Activated CD8-positive, alpha-beta memory T cell treated with anti-CD3 and anti-CD28 coated beads for 24 hours (primary cell): ENCODE measurements at places on chromosomes 7 and 10.

- DNase-seq, result no peak
These were observed 130.9 kb downstream of the C10orf105 start for GRCh38 chr10:71588685-71589084.

- DNase-seq, result no peak
These were observed 159.4 kb upstream of the AHR start for GRCh38 chr7:17139081-17139480.

DNA sequence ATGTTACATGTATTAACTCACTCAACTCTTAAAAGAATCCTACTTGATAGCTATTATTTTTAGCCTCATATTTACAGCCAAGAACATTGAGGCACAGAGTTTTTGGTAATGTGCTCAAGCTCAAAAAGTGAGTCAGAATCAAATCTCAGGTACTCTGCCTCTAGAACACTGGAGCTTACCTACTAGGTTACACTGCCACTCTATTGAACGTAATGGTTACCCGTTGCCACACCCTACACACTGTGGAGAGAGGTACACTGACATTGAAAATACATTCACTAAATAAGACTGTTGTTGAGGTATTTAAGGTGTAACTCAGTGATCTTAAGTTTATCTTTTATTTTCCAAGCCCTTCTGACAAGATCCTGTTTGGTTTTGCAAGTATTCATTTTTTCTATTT, 17.9 kb downstream of the SLC26A3 start:
- DNase-seq, result no peak

DNA sequence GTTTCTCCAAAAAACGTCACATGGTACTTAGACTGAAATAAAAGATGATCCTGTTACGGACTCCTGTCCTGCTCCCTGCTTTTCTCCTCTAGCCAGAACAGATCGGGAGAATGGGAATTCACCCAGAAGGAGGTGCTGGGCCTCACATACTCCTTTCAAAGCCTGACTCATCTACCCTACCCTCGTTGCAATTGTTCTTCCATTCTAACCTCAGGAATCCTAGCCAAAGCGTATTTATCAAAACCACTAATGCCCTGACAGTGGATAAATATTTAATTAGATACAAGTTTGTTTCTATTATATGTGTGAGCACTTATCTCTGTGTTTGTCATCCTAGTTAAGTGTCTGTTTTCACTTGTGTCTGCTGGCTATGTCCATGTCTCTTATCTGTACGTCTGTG, 21.7 kb downstream of the ZCWPW1 start:
- no peak for DNase-seq

GRCh38 chr10:119670717-119671116, 19.5 kb downstream of the BAG3 start:
- DNase-seq, result no peak

DNA sequence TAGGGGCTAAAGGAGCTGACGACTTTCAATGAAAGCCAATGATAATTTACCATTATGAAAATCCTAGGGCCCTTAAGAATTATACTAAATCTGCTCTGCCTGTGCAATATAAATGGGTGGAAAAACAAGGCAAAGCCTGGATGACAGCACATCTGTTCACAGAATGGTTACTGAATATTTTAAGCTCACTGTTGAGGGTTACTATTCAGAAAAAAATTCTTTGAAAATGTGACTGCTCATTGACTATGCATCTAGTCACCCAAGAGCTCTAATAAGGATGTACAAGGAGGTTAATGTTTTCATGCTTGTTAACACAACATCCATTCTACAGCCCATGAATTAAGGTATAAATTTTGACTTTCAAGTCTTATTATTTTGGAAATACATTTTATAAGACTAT, 8.9 kb downstream of the DKK1 start:
- DNase-seq, result no peak

DNA sequence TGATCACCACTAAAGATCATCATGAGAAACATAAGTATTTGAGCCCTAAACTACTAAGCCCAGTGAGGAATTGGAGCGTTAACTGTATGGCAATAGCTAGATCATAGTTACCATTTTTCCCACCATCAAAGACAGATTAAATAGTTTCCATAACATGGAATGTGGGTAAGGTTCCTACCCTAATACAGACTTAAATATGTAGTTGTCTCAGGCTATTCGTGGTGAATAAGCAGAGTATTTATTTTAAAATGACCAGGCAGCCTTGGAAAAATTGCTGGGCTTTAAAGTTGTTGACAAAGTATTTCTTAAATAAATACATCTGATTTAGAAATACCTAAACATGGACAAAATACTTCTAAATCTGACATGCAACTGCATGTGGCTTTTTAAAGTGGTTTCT, 106.8 kb downstream of the NT5C2 start:
- no peak for DNase-seq

DNA sequence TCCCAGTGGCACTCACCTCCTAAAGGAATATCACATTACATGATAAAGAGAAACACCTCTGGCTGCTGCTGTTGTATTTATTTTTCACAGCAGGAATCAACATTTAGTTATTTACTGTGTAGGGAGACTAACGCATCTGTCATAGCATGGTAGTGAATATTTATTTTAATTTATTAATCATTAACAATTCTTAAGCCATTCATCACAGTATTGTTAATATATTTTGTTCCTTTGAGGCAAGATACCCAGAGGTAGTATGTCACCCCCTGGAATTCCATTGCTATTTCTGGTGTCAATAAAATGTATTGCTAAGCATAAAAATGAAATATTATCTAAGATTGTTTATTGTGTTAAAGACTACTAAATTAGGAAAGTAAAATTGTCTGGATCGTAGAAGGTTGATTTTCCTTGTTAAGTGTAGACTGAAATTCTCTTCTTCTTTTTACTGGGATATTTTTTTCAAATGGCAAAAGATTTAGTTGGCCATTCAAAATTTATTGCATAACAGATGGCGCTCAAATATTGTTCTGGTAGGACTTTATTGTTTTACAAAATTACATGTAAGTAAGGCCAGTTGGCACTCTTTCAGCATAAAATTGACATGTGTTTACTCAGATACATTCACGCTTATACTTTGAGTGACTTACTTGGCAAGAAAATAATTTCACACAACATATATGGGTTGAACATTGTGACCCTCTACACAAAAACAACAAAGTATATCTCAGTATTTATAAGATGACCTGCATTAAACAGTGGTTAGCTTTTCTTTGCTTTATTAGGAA, 1358.7 kb upstream of the SORCS1 start:
- DNase-seq, result no peak

GRCh38 chr10:42827201-42827600, 44.6 kb downstream of the BMS1 start:
- no peak for DNase-seq

DNA sequence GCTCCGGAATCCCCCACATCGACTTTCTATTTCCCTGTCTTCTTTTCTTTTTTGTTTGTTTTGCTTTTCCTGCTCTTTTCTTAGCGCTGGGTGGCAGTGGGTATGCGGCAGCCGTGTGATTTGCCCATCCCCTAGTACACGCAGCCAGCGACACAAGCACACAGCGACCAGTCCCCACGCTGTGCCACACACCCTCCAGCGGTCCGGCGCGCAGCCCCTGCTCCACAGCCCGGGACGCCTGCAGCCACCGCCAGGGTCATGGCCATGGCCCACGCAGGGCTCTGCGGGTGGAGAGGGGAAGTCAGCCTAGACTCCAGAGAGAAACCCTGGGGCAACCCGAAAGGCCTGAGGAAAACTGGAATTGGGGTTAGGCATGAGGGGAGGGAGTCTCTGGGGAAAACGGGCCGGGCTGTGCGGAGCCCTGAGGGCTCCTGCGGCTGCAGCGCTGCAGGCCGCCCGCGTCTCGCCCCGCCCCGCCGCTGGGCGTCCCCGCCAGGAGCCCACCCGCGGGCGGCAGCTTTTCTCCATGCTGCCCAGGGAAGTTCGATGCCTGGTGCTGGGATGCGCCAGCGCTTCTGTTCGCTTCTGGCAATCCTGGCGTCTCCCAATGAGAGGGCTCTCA, 2.5 kb downstream of the CHRM2 start:
- DNase-seq, result no peak

DNA sequence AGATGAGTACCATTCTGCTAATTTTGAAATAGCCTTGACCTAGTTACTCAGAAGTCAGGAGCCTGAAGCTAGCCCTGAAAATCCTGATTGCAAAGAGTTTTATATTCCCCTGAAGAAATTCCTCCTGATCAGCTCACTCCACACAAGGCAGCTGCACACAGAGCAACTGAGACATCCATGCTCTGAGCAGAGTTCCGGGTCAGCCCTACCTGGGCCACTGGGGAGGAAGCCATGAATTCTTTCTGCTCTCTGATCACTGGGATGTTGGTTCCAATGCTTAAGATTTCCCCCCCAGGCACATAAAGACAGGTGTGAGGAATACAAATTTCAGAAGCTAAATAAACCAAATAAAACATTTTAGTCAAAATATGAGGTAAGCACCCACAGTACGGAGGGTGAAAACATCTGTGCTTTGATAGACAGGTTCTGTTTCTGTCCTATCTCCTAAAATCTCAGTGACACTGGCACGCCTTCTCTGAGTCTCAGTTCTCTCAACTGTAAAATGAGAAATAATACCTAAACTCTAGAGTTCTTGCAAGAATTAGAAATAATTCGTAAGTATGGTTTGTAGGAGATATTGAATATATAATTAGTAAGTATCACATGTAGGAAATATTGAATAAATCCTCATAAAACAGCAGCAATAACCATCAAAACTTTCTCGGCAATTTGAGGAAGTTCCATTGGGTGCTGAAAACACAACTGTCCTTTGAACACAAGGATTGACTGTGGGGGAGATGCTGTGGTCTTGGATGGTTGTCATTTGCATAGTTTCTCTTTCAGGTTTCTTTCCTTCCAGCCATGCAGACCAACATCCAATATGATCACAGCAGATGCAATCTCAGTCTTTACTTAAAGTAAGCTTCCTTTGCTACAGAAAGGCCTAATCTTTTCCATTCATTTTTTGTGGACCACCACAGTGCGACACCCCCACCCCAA, 133.0 kb upstream of the TNS3 start:
- DNase-seq, result no peak

- DNase-seq, result no peak
These were observed 537.1 kb upstream of the FOXK1 start for GRCh38 chr7:4144811-4145510.

GRCh38 chr7:117084286-117084685, 131.0 kb downstream of the ST7 start:
- DNase-seq, result no peak

- DNase-seq, result no peak
These were observed 61.6 kb upstream of the PHF14 start for GRCh38 chr7:10912077-10912476.

DNA sequence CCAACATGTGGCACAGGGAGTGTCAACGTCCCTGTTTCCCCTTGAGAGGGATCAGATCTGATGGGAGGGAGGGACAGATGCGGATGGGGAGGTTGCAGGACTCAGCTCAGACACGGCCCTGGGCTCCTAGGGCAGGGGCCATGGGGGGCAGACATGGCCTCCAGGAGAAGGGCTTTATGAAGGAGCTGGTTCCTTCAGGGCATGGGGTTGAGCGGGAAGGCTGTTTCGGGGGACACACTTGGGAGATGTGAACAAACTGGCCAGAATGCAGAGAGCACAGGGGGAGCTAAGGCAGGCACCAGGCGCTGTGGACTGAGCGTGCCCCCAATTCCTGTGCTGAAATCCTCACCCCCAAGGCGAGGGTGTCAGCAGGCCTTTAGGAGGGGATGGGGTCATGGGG, 581.9 kb upstream of the FOXK1 start:
- DNase-seq, result no peak

DNA sequence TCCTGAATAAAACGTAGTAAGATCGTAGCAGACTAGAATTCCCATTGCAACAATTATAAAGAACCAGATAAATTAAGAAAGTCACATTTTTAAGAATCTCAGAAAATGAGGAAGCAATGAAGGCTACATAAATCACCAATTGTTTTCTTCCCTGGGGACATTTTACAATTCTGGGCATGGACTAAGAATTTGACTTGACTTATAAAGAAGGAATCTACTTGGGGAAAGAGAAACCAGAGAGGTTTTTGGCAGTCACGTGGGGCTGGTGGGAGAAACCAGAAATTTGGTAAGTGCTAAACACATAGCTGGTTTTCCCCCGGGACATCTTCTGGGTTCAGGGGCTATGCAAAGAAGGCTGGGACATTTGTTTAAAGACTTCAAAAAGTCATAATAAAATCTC, 109.8 kb upstream of the IL6 start:
- no peak for DNase-seq

DNA sequence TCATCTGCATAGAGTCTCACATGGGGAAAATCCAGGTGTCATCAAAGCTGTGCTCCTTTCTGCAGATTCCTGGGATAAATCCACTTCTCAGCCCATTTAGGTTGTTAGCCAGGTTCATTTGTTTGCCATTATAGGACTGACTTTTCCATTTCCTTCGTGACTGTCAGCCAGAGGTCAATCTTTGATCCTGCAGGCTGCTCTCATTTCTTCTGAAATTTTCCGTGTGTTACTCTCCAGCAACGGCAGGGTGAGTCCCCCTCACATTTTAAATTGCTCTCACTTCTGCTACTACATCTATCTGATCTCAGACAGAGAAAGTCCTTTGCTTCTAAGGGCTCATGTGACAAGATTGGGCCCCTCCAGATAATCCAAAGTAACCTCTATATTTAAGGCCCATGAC, 150.7 kb upstream of the BET1 start:
- DNase-seq, result no peak

DNA sequence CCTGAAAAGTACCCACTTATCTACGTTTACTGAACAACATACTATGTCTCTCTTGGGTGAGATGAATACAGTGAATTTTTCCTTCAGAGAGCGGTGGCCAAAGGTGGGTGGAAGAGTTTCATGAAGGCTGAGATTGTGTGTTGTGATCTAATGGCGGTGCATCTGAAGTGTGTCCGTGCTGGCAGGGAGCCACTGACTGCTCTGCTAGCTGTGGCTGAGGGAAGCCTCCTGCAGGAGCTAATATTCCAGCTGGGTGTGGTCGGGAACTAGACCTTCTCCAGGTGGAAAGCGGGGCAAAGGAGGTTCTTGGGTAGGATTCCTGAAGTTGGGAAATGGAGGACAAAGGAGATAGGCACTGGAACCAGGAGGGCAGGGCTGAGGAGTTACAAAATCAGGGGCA, 69.2 kb upstream of the GRB10 start:
- no peak for DNase-seq

- DNase-seq, result no peak
These were observed 55.7 kb upstream of the HABP2 start for GRCh38 chr10:113497198-113497597.

GRCh38 chr7:82049891-82050533, 280.2 kb upstream of the HGF start:
- DNase-seq, result no peak

DNA sequence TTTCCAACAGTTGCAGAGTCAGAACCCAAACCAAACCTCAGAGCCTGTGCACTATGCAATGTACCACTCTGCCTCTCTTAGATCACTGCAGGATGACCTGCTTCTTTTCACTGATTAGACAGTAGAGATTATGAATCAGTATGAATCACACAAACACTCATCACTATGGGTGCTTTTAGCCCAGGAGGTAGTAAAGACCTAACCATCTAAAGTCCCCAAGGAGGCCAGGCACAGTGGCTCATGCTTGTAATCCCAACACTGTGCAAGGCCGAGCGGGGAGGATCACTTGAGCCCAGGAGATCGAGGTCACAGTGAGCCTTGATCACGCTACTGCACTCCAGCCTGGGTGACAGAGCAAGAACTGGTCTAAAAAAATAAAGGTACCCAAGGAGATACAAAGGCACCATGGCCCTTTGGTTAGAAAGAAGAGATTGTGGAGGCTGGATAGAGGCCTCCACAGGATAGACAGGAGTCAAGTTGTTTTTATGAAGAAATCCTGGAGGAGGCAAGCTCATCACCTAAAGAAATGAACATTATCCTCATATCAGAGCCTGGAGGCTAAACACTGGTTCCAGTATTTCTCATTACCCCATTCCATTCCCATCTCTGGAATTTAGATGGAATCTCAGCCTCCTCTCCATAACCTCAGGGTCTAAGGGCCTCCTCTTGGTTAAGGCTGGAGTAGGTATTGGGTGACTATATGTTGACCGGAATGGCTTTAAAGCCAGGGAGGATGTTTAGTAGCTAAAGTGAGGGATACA, 12.9 kb downstream of the SEC31B start:
- no peak for DNase-seq
